Suprapubic skin (tissue), 4 donors: ENCODE measurements at places on chromosomes 4 and X. TPM values are rescaled to one million over a fixed set of nuclear protein-coding genes. Genes with fewer than 3 reads are reported as not detected.

DNA sequence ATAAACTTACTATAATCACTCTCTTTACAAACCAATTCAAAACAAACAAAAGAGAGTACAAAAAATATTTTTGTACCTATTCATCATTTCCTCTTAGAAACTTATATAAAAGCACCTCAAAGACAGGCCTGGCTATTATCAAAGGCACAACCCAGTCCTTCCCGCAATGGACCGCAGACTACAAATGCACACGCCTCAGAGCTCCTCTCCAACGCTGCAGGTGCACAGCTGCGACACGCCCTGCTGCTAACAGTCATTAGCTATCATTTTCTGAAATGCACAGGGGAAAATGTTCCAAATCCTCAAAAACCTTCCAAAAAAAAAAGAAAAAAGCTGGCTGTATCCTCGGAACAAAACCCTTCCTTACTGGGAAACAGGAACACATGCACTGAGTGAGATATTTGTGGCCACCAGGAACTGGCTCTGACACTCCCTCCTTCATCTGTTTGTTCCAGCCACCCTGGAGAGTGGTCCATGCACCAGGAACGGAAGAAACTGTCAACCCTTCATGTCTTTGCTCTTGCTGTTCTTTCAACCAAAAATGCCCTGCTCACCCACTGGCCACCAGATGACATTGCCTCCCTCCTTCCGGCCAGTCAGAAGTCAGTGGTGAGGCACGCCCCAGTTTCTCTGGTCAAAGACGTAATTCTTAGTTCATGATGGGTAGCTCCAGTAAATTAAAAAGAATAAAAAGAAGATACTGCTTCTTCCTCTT, 16.7 kb downstream of the IRF2 start:
- no peak for DNase-seq

DNA sequence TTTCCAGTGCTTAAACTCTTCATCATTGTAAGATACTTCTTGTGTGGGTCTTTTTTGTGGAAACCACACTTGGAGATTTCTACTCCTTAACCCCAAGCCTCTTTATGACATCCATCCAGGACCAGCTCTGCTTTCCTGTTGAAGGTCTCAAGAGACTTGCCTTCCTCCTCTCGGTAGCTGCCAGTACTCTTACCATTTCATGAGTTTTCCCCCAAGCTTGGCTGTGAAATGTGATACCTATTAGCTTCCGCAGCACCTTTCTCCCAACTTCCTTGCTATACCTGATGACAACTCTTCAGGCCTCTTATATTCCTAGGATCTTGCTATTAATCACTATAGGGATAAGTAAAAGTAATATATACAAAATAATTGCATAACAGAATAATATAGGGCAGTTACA, 1.9 kb upstream of the DCK start:
- no peak for DNase-seq

DNA sequence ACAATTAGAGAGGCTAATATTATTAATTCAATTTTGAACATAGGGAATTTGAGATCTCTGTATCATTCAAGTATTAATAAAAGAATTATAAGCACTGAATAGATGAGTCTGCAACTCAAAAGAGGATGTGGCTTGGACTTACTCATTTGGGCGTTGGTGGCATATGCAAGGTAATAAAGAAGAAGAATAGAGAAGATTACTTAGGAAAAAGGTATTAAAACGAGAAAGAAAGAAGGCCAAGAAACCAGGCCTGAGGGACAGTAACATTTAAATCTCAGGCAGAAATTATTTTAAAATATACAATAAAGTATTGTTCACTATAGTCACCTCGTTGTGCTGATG, 383.0 kb upstream of the INTU start:
- DNase-seq, result no peak

MAGEE1 gene
- 1.5 TPM for total RNA-seq

FHL1 gene
- 225 TPM for total RNA-seq

DNA sequence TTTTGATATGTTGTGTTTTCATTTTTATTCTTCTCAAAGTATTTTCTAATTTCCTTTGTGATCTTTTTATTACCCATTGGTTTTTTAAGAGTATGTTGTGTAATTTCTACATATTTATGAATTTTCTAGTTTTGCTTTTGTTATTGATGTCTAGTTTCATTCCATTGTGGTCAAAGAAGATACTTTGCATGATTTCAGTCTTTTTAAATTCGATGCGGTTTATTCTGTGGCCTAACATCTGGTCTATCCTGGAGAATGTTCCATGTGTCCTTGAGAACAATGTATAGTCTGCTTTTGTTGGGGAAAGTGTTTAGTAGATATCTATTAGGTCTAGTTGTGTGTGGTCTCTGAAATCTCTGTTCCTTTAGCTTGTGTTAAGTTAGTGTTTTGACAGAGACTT, 46.2 kb downstream of the PPEF1 start:
- no peak for DNase-seq

GRCh38 chr4:55002431-55002830, 123.0 kb downstream of the KDR start:
- no peak for DNase-seq

ABLIM2 gene
- total RNA-seq, result 14.4 TPM

SH3TC1 gene
- 10.2 TPM for total RNA-seq

RNF212 gene
- total RNA-seq, result 3.3 TPM

GRCh38 chr4:42398171-42398870, 1.0 kb downstream of the SHISA3 start:
- DNase-seq, result no peak

- DNase-seq, result no peak
These were observed 56.1 kb downstream of the FAM13A start for GRCh38 chr4:89000844-89001360.

SHOX gene
- total RNA-seq, result 0.23 TPM

S100G gene
- total RNA-seq, result not detected

CHIC1 gene
- 8.4 TPM for total RNA-seq

DNA sequence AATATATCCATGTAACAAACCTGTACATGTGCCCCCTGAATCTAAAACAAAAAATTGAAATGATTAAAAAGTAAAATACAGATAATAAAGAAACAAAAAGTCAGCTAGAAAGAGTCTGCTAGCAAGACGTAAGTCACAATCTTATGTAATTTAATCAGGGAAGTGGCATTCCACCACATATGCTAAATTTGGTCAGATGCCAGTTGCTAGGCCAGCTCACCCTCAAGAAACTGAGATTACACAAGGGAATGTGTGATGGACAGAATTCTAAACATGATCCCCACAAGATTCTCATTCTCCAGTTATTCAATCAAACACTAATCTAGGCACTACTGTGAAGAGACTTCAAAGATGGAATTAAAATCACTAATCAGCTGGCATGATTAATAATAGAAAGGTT, 689.3 kb downstream of the CENPC start:
- no peak for DNase-seq

SOX3 gene
- total RNA-seq, result not detected

- DNase-seq, result no peak
These were observed 650.2 kb upstream of the DIPK2B start for GRCh38 chrX:45850775-45851433.

TFE3 gene
- total RNA-seq, result 51.8 TPM
